Smooth muscle cell of the pulmonary artery (primary cell): ENCODE measurements at places on chromosomes 11 and 22. TPM values are rescaled to one million over a fixed set of nuclear protein-coding genes. Genes with fewer than 3 reads are reported as not detected.

TRPM5 gene
- total RNA-seq = not detected in 2 replicates

NTM gene
- total RNA-seq = 64.2 and 65.2 TPM in 2 replicates

KCNJ11 gene
- 0.07 TPM in 1 of 2 replicates, not detected in the other for total RNA-seq

MMP1 gene
- total RNA-seq = 746 and 915 TPM in 2 replicates

NAV2 gene
- total RNA-seq = 12.6 and 34.5 TPM in 2 replicates

BTBD18 gene
- not detected in 2 replicates for total RNA-seq

TOP3B gene
- total RNA-seq = 19.3 and 31.0 TPM in 2 replicates

MS4A4E gene
- total RNA-seq = not detected in 2 replicates

UBQLN3 gene
- total RNA-seq = 0.10 and 0.26 TPM in 2 replicates

CHRNA10 gene
- total RNA-seq = 0.79 and 1.1 TPM in 2 replicates

MN1 gene
- total RNA-seq = 12.8 and 13.3 TPM in 2 replicates

C11orf87 gene
- 0.20 and 1.9 TPM in 2 replicates for total RNA-seq

SVIP gene
- total RNA-seq = 2.0 and 2.8 TPM in 2 replicates

SCO2 gene
- 1.2 and 1.5 TPM in 2 replicates for total RNA-seq

P2RY2 gene
- total RNA-seq = 0.65 and 0.92 TPM in 2 replicates
